ENCODE measurements at places on chromosomes 12 and 14.

GRCh38 chr12:87020071-87020470 is 763.9 kb upstream of the MGAT4C start:
- DNase-seq: no peak

- DNase-seq: peak; percentile 94
Measured at GRCh38 chr12:27221625-27222387, 22.3 kb upstream of the STK38L start.

GRCh38 chr12:83954956-83955601 is 957.5 kb downstream of the SLC6A15 start:
- DNase-seq: no peak

- DNase-seq: no peak
Measured at GRCh38 chr14:22824711-22825359, 4.9 kb upstream of the MRPL52 start.

DNA sequence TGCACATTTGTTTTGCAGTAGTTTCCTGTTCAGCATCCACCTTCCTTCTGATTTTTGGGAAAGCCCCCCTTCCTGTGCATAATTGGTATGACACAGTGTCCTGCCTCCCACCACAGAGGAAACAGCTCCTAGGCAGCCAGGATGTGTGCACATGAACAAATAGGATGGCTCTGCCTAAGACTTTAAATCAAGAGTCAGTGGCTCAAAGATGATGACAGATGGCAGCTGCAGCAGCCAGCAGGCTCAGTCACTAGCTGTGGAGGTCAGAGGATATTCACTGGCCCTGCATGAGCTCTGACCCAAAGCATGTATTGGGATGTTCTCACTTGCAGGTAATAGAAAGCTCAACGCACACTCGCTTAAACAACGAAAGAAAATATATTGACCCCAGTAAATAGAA is 90.3 kb downstream of the KCNK10 start:
- DNase-seq: no peak

DNA sequence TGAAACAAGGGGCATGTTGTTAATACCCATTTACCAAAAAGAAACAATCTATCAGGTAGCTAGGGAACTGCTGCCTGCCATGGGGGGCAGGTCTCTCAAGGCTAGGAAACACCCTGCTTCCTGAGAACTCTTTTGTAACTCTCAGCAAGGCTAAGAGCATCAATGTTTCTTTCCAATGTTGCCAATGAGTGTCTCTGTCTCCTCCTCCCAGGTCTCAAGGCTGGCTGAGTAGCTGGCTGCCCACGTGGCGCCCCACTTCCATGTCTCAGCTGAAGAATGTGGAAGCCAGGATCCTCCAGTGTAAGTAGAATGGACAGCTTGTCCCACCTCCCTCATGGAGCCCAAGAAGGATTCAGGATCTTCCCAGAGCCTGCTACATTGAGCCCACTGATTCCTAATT is 3.4 kb downstream of the ABHD4 start:
- no peak for DNase-seq

DNA sequence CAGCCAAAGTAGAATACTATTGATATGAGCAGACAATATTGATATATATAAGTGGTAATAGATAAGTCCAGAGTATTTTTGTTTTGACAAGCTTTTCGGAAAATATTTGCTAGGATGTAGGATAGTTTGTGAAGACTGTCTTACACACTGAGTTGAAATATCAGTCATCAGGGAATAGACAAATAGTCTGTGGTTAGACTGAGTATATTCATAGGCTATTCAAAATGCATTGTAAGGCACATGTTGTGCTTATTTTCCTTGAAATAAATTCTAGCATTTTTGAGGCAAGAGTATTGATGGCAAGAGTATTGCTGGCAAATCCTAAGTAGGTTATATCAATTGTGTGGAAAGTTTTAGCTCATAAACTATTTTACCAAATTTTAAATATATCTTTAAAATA is 201.1 kb downstream of the LRIG3 start:
- DNase-seq: no peak

DNA sequence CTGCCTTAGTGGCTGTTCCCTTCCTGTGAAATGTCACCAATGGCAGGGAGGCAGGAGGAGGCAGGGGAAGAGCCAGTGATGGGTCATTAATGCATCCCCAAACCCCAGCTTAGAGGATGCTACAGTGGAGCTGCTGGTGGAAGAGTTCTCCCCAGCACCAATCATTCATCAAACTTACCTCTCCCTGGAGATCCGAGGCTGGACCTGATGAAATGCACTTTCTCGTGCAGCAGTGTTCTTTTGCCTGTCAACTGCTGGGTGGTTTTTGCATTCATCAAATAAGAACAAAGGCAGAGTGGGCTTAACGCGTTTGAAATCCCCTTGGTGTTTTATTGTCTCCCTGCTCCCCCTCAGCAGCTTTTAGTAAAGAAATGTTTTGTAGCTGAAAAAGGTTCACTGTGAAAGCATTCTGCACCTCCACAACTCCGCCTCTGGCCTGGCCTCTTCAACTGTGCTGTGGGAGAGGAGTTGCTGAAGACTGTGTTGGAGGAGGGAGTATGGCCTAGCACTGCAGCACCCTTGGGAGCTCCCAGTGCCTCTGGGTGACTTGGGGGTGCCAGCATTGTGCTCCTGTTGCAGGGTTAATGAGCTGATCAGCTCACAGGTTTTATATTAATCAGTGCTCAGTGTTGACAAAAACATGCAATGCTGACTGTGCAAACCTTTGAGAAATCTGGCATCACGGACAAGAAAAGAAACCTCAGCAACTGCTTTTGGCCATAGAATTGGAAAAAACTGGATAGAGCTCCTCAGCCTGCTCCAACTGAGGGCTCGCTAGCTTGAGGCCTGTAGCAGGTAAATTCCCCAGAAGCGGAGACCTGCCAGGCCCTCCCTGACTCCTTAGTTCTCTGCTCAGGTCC is 14.4 kb downstream of the TSPAN9 start:
- DNase-seq: no peak

GRCh38 chr14:47269756-47270492 is 405.5 kb downstream of the MDGA2 start:
- DNase-seq: no peak

DNA sequence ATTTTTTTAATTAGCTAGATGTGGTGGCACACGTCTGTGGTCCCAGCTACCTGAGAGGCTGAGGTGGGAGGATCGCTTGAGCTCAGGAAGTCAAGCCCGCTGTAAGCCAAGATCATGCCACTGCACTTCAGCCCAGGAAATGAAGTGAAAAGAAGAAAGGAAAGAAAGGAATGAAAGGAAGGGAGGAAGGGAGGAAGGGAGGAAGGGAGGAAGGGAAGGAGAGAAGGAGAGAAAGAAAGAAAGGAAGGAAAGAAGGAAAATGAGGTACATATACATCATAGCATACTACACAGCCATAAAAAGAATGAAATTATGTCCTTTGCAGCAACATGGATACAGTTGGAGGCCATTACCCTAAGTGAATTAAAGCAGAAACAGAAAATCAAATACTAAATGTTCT is 12.2 kb downstream of the DNAI7 start:
- no peak for DNase-seq

GRCh38 chr12:39402922-39403321 is 40.0 kb downstream of the KIF21A start:
- peak; percentile 7 for DNase-seq

DNA sequence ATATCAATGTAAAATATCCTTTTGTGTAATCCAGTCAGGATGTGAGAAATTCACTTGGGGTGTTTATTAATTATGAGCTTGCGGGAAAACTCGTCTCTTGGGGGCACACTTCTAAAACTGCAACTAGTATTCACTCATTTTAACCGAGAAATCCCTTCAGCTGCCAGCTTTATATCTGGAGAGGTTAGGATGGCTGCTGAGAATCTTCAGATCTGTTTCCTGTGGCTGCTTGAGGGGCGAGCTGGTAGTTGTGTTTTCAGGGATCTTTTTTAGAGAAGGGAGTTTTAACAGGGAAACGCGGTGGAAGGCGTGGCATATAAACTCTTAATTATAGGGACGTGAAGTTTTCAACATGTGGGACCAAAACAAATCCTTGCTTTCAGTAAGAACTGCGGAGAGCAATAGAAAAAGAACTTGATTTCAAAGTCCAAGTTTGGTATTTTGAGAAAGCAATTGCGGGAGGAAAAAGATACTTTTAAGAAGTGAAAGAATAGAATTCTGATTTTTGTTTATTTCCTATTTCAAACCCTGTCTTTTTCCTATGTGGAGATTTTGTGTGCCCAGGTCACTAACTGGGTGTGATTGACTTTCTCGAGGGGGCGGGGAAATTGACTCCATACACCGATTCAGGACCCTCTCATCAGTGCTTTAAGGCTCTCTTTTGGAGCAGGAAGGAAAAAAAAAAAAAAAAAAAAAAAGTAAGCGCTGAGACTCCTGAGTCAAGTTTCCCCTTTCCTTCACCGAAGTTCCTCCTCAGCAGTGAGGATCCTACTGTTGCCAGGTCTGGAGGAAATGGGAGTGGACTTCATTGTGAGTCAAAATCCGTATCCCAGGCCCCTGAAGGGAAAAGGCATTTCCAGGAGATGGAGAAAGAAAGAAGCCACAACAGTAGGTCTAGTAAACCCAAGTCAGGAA is 1.1 kb downstream of the PPFIBP1 start:
- no peak for DNase-seq

DNA sequence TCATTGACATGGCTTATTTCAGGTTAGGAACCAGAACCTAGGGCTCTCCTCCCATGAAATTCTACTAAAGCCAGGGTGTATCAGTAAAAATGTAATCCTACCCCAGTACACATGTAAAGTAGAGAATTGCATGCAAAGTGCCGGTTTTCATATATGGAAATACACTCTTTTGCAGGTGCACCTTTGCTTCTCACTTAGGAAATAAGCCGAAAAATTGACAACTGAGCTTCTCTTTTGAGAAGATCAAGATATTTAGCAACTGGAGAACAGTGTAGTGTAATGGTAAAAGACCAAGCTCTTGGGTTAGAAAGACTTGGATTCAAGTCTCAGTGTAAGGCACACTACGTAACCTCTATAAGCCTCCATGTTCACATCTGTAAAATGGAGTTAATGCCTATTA is 82.4 kb downstream of the SLC38A6 start:
- DNase-seq: no peak
